ENCODE measurements at places on chromosomes 2 and 18.
A peak's percentile ranks its signal among the peaks of the same experiment; 100 is the strongest.

DNA sequence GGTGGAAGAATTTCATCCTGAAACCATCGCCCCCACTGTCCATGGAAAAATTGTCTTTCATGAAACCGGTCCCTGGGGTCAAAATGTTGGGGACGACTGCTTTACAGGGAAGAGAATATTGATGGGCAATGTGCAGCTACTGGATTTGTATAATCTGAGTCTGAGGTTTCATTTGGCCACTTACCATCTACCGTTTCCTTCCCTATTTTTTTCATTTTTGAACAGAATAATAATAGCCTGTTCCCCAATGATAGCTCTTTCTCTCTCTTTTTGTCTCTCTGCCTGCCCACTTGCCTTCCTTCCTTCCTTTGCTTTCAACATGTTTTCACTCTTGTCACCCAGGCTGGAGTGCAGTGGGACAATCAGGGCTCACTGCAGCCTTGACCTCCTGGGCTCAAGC, 78.3 kb upstream of the TLK1 start:
- no peak for DNase-seq

DNA sequence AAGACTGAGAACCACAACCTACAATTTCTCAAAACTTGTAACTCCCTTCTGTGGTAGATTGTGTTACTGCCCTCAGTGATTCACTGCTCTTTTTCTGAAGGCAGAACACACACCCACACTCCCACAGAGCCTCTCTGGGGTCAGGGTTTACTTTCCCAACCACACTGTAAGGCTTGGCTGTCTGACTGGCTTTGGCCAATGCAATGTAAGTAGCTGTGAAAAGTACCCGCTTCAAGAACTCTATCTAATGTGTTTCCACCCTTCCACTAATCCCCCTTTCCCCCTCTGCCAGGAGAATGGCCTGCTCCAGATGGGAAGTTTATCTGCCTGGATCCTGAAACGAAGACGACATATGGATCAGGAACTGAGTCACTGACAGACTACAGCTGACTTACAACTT, 222.7 kb downstream of the CDH2 start:
- peak; percentile 65 for DNase-seq

DNA sequence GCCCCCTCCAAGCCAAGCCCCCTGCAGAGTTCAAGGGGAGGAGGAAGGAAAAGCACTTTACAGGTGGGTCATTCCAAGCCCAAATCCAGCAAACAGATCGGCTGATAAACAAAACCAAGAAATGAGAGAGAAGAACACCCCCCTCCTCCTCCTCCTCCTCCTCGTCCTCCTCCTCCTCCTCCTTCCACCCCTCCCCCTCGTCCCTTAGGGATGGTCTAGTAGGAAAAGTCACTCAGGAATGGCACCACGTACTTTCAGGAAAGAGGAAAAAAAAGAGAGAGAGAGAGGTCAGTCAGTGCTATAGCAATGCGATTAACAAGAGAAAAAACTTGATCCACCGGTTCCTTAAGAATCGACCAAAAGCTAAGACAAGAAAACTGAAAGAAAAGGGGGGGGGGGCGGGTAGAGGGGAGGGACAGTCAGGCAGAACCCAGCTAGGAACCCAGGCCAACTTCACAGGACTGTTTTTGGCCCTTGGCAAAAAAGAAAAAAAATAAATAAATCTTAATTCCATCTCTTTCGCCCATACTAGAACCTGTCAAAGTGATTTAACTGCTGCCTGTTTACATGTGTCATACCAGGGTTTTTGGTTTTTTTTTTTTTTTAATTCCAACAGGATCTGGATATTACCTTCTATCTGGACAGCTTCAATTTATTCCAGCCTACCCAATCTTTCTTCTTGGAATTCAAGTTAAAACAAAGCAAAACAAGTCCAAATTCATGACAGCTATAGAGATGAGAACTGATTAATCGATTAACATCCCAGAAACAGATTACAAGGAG, 906 bp downstream of the IKZF2 start:
- peak; percentile 43 for DNase-seq

- DNase-seq: no peak
These were observed 66.5 kb upstream of the DOCK10 start for GRCh38 chr2:225108805-225109204.

GRCh38 chr2:150442484-150442883, 45.0 kb downstream of the RND3 start:
- no peak for DNase-seq

GRCh38 chr2:239926587-239927232, 98.4 kb downstream of the NDUFA10 start:
- DNase-seq: no peak

DNA sequence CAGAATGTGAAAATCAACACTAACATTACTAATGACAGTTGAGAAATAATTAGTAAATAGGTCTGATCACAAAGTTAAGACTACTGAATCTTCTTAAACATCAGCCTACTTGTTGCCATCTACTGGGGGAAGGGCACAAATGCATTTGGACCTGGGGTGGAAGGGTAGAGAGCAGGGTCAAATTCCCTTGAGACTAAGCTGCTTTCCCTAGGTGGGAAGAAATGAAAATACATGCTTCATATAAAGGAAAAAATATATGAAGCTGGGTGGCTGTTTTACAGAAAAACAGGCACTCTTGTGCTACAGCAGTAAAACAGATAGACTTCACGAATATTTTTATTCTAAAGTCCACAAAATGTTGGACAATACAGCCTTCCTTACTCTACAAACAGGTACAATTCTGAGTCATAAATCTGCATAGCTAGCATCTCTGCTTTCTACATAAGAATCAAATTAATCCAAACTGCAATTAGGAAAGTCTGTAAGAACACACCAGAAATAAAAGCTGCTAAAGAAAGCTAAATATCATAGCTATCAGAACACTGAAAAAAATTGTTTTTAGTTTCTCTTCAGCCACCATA, 10.9 kb downstream of the TRIP12 start:
- DNase-seq: no peak

DNA sequence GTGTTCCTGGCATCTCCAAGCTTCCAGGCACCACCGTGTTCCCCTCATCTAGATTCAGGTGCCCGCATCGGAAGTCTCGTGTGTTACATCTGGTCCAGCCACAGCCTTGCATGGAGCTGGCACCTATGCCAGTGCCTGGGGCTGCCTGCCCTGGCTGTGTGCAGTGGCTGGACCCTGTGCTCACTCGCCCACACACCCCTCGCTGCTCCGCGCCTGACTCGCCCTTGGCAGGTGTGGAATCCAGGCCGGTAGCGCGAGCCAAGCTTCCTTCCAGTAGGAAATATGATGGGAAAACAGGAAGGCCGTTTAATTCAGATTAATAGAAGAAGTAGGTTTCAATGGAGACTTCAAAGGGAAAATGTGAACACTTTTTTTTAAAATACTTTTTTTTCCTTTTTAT, 78.0 kb downstream of the PTPN4 start:
- no peak for DNase-seq

GRCh38 chr2:227643990-227644551, 22.5 kb upstream of the SCYGR5 start:
- DNase-seq: no peak

DNA sequence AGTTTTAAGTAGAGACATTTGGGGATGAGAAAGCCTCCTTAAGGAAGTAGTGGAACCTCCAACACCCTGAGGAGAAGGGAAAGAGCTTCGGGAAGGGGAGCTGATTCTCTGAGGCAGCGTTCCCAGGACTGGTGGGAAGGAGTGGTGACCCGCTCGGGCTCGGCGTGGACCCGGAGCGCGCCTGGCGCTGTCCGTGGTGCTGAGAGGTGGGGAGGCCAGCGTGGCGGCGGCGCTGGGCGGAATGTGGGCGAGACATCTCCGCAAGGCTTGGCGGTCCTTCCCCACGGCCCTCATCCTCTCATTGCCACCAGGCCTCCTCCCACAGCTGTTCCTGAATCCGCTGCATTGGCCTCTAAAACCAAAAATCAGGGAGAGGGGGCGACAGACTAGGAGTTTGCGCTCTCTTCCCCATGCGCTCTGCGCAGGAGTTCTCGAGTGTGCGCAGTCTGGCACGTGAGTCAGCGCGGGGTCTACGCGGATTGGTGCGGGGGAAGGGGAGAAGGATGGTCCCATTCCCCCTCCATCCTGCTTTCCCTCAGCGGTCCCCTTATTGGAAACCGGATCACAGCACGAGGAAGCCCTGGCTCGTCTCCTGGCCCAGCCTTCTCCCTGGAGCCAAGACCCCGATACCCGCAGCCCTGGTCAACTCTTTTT, 857 bp downstream of the RESP18 start:
- peak; percentile 51 for DNase-seq

GRCh38 chr18:25305584-25305983, 46.4 kb downstream of the ZNF521 start:
- DNase-seq: no peak

DNA sequence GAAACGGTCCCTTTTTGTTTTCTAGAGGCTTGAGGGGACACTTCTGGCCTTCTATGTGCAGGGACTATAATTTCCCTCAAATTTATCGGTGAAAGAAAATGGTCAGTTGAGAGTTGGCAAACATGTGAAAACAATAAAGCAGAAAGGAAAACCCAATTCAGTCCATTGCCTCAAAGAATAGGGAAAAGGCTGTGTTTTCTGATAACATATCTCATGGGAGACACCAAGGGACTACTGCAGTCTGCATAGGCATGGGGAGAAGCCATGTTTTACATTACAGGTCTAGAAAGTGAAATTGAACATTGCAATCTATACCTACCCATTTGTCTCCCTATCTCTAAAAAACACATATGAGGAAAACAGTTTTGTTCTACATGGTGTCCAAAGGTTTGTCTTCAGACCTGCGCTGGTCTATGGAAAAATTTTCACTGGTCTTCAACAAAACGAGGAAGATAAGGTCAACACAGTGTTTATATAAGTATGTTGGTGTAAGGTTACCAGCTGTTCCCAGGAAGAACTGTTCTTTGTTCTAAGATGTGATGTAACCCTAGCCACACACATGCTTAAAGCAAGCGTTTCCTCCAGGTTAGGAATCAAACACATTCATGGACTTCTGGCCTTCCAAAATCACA, 179.7 kb downstream of the MREG start:
- no peak for DNase-seq

DNA sequence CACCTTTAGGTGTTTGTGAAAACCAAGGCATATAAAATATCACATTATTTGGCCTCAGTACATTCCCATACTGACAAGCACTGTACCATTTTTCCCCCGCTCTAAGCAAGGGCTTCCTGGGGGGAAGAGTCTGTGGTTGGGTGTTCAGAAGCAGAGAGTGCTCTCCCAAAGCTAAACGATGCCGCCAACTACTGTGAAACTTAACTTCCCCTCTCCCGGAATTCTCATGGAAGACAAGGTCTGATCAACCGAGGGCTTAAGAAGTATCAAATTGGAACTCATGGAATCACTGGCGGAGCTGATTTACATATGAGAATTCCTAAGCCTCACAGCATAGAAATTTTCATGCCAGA, 433 bp upstream of the MFF start:
- peak; percentile 29 for DNase-seq

GRCh38 chr2:39706312-39706711, 40.6 kb downstream of the TMEM178A start:
- no peak for DNase-seq

Data from left hindlimb (tissue), 1 donor.